Skeletal muscle tissue (tissue), 5 donors: ENCODE measurements at places on chromosomes 13 and 19. TPM values are rescaled to one million over a fixed set of nuclear protein-coding genes. Genes with fewer than 3 reads are reported as not detected.

GPR108 gene
- 14.6 TPM for total RNA-seq

SHANK1 gene
- total RNA-seq: 6.8 TPM

SLC7A9 gene
- total RNA-seq: 1.0 TPM

LENG9 gene
- 4.2 TPM for total RNA-seq

SPIB gene
- total RNA-seq: under 0.01 TPM

MCEMP1 gene
- total RNA-seq: not detected

TRAPPC5 gene
- 9.4 TPM for total RNA-seq

EPS8L1 gene
- total RNA-seq: 1.0 TPM

ZNF30 gene
- total RNA-seq: 12.0 TPM

TBXA2R gene
- total RNA-seq: under 0.01 TPM

DCLK1 gene
- total RNA-seq: 92.9 TPM

RGS9BP gene
- 0.52 TPM for total RNA-seq

CPAMD8 gene
- total RNA-seq: 3.7 TPM

LILRB4 gene
- 0.52 TPM for total RNA-seq

ZIK1 gene
- total RNA-seq: 10.4 TPM

PPM1N gene
- 0.52 TPM for total RNA-seq

HRC gene
- total RNA-seq: 78.3 TPM

TICAM1 gene
- 1.6 TPM for total RNA-seq

CEACAM6 gene
- under 0.01 TPM for total RNA-seq

EPSTI1 gene
- 1.6 TPM for total RNA-seq

CAMSAP3 gene
- total RNA-seq: not detected

ZNF83 gene
- 29.2 TPM for total RNA-seq

ZNF112 gene
- 5.7 TPM for total RNA-seq

UPK1A gene
- not detected for total RNA-seq

LRRC8E gene
- under 0.01 TPM for total RNA-seq

APC2 gene
- 1.0 TPM for total RNA-seq

CBY2 gene
- not detected for total RNA-seq

SIGLECL1 gene
- not detected for total RNA-seq

ZNF530 gene
- total RNA-seq: 6.8 TPM

CNN1 gene
- total RNA-seq: 28.7 TPM

ELL gene
- 24.5 TPM for total RNA-seq

CEACAM5 gene
- total RNA-seq: not detected

NXNL1 gene
- total RNA-seq: not detected

FXYD3 gene
- total RNA-seq: not detected

PCDH20 gene
- 2.6 TPM for total RNA-seq

CEACAM4 gene
- 1.0 TPM for total RNA-seq

STAP2 gene
- 5.2 TPM for total RNA-seq

FFAR2 gene
- total RNA-seq: 1.0 TPM

KEAP1 gene
- total RNA-seq: 60.0 TPM

NUP62 gene
- total RNA-seq: 16.2 TPM

ENOX1 gene
- 11.5 TPM for total RNA-seq

FCAR gene
- 1.0 TPM for total RNA-seq

TMEM238 gene
- total RNA-seq: not detected

OR1M1 gene
- total RNA-seq: not detected

NTN5 gene
- total RNA-seq: under 0.01 TPM

PRTN3 gene
- 4.7 TPM for total RNA-seq

ZNF625 gene
- total RNA-seq: 7.3 TPM

INAFM1 gene
- 1.6 TPM for total RNA-seq

MAMSTR gene
- total RNA-seq: 5.2 TPM

ERICH4 gene
- not detected for total RNA-seq

KIR2DL3 gene
- not detected for total RNA-seq

ACER1 gene
- 0.52 TPM for total RNA-seq

GRK1 gene
- not detected for total RNA-seq

RNF17 gene
- total RNA-seq: 0.52 TPM

GAMT gene
- total RNA-seq: 101 TPM

KLK14 gene
- total RNA-seq: not detected

RAB3A gene
- total RNA-seq: 0.52 TPM
